Stimulated activated CD8-positive, alpha-beta memory T cell treated with anti-CD3 and anti-CD28 coated beads, Interleukin-4, amount 100 ng/mL, for 1 hour (primary cell): ENCODE measurements at places on chromosomes 2 and 18.

DNA sequence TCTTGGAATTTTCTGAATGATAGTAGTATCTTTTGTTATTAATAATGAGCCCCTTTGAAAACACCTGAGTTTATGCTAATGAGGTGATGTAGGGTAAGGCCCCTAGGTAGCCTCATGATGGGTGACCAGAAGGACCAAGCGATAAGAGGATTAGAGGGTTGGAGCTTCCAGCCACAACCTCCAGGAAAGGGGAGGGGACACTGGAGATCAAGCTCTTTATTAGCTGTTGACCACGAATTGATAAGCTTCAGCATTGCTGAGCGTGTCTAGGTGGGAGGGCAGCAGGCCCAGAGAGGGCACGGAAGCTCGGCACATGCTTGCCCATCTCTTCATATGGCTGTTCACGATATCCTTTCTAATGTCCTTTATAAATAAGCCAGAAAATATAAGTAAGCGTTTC is 39.0 kb downstream of the KIAA2012 start:
- no peak for DNase-seq

DNA sequence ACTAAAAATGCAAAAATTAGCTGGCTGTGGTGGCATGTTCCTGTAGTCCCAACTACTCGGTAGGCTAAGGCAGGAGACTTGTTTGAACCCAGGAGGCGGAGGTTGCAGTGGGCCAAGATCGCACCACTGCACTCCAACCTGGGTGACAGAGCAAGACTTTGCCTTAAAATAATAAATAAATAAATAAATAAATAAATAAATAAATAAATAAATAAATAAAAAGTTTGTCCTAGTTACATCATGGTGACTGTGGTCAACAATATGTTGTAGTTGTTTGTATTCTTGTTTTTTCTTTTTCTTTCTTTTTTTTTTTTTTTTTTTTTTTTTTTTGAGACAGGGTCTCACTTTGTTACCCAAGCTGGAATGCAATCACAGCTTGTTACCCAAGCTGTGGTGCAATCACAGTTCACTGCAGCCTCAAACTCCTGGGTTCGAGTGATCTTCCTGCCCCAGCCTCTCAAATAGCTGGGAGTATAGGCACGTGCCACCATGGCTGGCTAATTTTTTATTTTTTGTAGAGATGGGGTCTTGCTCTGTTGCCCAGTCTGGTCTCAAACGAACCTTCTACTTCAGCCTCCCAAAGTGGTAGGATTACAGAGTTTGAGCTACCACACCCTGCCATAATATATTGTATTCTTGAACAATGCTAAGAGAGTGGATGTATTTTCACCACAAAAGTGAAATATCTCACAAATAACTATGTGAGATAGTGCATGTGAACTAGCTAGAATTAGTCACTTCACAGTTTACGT is 185.0 kb downstream of the PHLPP1 start:
- DNase-seq = no peak

DNA sequence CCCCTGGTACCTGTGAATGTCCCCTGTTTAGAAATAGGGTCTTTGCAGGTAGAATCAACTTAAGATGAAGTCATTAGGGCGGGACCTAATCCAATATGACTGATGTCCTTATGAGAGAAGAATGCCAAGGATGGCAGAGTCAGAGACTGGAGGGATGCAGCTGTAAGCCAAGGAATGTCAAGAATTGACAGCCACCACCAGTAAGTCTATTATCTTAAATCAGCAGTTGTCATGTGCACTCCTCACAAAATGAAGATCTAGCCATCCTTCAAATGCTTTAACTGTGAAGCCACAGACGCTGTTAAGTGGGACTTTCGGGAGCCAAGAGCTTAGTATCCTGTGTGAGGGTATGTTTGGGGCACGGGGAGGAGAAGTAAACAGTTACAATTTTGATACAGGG is 83.2 kb downstream of the ITGA4 start:
- DNase-seq = no peak

DNA sequence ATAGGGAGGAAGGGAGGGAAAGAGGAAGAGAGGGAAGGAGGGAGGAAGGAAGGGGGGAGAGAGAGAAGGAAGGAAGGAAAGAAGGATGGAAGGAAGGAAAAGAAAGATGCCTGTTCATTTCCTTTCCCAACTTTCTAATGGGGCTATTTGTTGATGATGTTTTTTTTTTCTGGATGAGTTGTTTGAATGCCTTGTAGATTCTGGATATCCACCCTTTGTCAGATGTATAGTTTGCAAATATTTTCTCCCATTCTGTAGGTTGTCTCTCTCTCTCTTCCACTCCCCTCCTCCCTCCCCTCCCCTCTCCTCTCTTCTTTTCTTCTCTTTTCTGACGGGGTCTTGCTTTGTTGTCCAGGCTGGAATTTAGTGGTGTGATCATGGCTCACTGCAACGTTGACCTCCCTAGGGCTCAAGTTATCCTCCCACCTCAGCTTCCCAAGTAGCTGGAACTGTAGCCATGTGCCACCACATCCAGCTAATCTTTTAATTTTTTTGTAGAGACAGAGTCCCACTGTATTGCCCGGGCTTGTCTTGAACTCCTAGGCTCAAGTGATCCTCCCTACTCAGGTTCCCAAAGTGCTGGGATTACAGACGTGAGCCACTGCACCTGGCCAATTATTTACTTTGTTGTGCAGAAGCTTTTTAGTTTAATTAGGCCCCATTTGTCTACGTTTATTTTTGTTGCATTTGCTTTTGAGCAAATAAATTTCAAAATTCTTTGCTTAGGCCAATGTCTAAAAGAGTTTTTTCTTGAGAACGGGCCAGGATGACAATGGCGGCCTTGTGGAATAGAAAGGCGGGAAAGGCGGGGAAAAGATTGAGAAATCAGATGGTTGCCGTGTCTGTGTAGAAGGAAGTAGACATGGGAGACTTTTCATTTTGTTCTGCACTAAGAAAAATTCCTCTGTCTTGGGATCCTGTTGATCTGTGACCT is 57.3 kb upstream of the FAM117B start:
- no peak for DNase-seq

DNA sequence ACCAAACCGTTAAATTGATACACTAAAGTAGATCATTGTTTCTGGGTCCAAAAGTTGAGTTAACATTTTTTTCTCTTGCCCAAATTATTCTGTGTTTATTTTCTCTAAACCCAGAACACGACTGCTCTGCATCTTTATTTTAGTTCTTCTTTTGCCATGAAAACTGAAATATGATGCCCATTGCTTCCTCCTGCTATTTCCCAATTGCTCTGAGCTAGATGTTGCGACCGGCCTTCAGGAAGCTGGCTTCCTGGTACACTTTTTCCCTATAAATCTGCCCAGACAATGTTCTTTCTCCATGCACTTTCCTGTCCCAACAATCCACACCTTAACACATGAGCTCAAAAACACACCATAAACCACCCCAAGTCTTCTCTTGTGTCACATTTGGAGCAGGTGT is 501.4 kb downstream of the FBXO15 start:
- DNase-seq = no peak

DNA sequence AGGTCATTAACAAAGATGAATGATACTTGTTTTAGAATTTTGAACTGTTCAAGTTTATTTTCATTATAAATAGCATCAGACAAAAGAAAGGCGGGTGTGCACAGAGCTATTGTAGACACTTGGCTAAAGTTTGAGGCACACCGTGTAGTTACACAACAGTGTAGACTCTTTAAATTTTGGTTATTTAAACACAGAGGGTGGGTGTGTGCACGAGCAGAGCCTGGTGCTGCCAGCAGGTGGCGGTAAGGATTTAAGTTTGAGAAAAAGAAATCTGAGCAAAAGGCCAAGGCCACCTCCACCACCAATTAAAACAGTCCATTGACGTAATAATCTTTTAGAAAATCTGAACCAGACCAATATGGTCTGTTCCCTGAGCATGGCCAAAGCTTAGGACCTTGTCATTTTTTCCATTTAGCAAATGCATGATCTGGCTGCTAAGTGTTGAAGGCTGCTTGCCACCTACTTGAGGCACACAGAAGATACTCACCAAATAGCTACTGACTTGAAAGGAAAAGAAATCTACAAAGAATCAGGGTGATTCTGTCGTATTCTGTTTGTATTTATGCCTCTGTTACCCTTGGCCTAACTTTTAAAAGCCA is 14.3 kb downstream of the COPS7B start:
- no peak for DNase-seq

- no peak for DNase-seq
Measured at GRCh38 chr18:75338631-75339030, 88.9 kb downstream of the SMIM21 start.

GRCh38 chr2:216107760-216108159 is 1.4 kb upstream of the XRCC5 start:
- no peak for DNase-seq

GRCh38 chr18:13720123-13720522 is 6.2 kb downstream of the FAM210A start:
- DNase-seq = no peak

DNA sequence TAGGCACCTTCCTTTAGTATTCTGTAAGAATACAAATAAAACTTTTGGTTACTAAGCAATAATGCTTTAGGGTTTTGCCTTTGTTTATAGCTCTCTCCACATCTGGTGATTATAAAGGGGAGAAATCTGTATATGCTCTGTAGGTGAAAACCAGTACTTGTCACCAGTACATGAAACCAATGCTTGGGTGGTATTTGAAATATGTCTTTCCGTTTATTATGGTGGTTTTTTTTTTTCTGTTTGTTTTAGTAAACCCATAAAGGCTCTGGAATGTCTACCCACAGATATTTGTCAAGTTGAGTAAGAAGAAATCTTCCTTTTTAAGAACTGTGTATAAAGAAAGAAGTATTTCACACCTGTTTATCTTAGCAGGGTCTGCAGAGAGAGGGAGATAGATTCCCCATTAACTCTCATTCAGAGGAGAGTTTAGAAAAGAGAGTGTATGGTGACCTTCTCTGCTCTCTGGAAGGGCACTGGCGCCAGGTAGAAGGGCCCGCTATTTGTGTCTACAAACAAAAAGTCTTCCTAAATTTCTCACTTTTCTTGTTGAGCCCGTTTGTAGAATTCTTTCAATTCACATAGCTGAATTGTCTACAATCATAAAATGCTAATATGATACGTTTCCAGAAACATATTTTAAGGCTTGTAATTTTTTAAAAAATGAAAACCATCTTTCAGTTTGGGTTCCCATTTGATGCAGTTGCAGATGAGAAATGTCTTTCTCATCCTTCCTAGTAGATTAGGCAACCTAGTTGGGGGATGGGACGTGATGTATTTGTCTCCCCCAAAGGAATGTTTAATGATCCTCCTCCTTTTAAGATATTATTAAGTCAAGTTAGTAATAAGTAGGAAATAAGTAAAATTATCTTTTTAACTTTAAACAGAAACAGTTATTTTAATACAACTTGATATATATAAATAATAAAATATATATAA is 33.9 kb downstream of the MAP3K20 start:
- no peak for DNase-seq

DNA sequence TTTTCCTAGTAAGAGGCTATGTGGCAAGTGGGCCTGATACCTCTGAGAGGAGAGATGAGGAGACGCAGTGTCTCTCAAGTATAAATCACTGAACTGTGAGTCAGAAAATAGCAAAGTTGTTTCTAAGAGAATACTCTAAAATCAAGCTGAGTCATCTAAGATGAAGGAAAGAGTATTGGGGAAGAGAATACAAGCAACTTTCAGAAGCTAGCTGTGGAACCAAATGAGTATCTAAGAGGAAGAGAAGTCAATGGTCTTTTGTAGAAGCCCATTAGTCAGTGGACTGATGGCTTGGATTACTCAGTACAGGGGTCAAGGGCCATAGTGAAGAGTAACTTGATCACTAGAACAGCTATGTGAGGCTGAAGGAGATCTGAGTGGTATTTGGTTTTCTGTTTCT is 2.7 kb upstream of the DCC start:
- no peak for DNase-seq

- no peak for DNase-seq
Measured at GRCh38 chr2:177633111-177633510, 240.5 kb downstream of the AGPS start.

GRCh38 chr2:114814355-114814754 is 371.9 kb downstream of the DPP10 start:
- no peak for DNase-seq

GRCh38 chr2:200095436-200095835 is 140.1 kb downstream of the MAIP1 start:
- DNase-seq = no peak

DNA sequence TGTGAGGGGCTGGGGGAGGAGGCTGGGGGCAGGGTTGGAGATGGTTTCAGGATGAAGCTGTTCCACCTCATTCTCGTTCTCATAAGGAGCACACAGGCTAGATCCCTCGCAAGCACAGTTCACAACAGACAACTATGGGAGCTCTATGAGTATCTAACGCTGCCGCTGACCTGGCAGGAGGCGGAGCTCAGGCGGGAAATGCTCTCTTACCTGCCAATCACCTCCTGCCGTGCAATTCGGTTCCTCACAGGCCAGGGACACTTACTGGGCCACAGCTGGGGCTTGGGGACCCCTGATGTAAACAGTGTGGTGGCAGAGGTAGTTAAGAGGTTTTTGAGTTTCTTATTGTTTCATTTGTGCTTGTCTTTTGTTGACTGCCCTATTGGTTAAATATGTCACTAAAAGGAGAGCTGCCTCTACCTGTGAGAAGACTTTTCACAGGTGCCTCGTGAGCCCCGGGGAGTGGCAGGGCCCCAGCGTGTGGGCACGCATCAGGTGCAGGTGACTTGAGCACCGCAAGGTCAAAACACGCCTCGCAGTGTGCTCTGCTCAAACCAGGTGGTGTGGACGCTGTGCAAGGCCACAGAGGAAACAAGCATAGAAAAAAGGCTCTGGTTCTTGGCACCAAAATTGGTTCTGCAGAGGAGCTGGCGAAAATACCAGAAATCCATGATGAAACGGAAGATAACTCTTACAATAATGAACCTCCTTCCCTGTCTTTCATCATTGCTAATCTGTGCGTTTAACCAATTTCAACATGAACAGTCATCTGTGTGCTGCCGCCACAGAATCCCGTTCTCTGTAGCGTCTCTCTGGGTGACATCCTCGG is 10.2 kb downstream of the MLPH start:
- no peak for DNase-seq

- peak; percentile 20 for DNase-seq
Measured at GRCh38 chr2:144183727-144184126, 336.2 kb downstream of the ZEB2 start.

- DNase-seq = no peak
Measured at GRCh38 chr2:241258505-241259280, 56.8 kb downstream of the HDLBP start.

DNA sequence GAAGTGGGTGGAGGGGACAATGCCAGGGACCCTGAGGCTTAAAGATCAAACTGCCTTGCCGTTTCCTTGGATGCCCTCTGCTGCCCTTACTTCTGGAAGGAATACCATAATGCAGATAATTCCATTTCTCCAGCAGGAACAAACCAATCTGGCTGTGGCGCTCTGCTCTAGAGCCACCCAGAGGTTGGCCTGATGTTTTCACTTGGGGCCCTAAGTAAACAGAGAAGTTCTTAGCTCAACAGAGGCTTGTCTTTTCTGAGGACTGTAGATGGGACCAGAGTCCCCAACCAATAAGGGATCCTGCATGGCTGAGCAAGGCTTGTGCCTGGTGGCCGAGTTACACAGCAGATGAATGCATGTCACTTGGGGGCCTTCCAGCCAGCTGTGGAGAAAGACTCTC is 230.2 kb downstream of the ZBTB7C start:
- DNase-seq = no peak
